ENCODE measurements at places on chromosomes 4 and X. TPM values are rescaled to one million over a fixed set of nuclear protein-coding genes. Genes with fewer than 3 reads are reported as not detected.

The XAGE1A gene
- total RNA-seq = not detected

The LRP2BP gene
- 9.2 TPM for total RNA-seq

The MAGEB10 gene
- total RNA-seq = not detected

DNA sequence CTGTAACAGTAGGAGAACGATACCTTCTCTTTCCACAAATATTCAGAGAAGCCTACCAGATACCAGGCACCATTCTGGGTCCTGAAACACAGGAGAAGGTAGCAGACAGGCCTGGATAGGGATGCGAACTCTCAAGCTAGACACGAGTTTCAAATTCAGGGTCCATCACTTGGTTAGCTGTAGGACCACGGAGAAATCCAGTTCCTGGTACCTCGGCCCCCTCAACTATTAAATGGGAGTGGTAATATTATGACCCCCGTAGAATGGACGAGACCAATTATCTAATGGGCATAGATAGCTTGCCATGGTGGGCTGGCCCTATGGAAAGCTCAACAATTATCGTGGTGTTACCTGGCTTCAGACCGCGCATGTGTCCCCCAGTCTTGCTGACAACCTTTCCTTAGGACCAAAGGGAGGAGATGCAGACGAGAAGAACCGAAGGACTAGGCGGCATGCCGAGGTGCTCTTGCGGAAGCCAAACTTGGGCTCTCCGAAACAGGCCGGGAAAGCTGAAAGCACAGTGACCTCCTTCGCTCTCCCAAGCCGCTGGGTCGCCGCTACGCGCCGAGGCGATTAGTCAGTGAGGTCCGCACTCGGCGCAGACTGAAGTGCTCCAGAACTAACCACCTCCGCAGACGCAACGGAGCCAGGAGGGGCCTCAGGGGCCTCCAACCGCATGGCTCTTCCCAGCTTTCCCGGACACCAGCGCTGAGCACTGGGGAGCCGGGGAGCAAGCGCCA lies 19.6 kb downstream of the NKX3-2 start:
- H3K27me3 ChIP-seq = peaks cover 94% of the 10 kb centered on the region
- no peak for DNase-seq
- no peaks in the 10 kb centered on the region for H3K36me3 ChIP-seq
- H3K4me1 ChIP-seq = peaks cover 26% of the 10 kb centered on the region
- H3K27ac ChIP-seq = no peak overlapping the region

GRCh38 chrX:41846714-41847113 lies 76.6 kb downstream of the CASK start:
- H3K27me3 ChIP-seq = no peaks in the 10 kb centered on the region
- no peaks in the 10 kb centered on the region for H3K36me3 ChIP-seq
- H3K4me3 ChIP-seq = no peak overlapping the region
- H3K27ac ChIP-seq = no peak overlapping the region

- H3K27me3 ChIP-seq = no peaks in the 10 kb centered on the region
- no peaks in the 10 kb centered on the region for H3K36me3 ChIP-seq
- no peak overlapping the region for H3K27ac ChIP-seq
- H3K4me3 ChIP-seq = no peak overlapping the region
- no peak for DNase-seq
These were observed 23.9 kb downstream of the STIM2 start for GRCh38 chr4:26884486-26884988.

- H3K36me3 ChIP-seq = no peaks in the 10 kb centered on the region
- DNase-seq = no peak
- H3K4me3 ChIP-seq = no peak overlapping the region
- no peaks in the 10 kb centered on the region for H3K4me1 ChIP-seq
These were observed 100.1 kb upstream of the VCX3B start for GRCh38 chrX:8364369-8365141.

GRCh38 chr4:151667048-151667447 lies 93.8 kb downstream of the GATB start:
- H3K4me1 ChIP-seq = peaks cover 3% of the 10 kb centered on the region
- H3K4me3 ChIP-seq = no peak overlapping the region
- H3K27ac ChIP-seq = no peak overlapping the region
- H3K36me3 ChIP-seq = no peaks in the 10 kb centered on the region
- peak; percentile 81 for DNase-seq

- no peak overlapping the region for H3K4me3 ChIP-seq
- no peaks in the 10 kb centered on the region for H3K27me3 ChIP-seq
- H3K27ac ChIP-seq = no peak overlapping the region
These were observed 1441.2 kb downstream of the PCDH7 start for GRCh38 chr4:32161392-32161791.

DNA sequence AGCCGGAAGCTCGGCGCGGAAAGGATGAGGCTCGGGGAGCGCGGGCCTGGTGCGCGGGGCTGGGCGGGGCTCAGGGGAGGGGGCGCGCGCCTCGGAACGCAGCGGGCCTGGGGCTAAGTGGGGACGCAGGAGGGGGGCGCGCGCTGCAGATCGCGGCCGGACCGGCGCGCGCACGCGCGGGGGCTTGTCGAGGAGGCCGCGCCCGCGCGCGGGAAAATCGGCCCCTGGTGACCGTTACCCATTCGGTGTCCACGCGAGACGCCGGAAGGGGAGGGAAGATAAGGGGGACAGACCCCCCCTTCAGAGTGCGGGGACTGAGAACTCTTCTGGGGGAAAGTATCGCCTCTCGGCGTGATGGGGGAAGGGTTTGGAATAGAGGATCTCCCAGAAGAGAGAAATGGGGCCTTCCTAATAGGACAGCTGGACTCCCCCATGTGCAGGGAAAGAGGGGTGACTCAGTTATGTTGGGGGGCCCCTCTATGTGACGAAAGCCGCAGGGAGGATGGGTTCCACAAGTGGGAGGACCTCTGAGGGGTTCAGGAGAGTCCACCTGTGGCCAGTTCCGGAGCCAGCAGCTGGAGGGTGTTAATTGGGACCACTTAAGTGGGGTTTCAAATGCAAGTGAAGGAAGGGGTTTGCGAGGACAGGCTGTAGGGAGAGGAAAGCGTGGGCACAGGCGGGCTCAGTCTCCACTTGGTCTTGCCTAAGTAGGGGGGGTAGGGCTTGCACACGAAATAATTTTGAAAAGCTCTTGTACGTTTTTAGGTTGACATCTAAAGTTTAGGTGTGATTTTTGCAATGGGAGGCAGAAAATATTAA lies 584 bp downstream of the SUV39H1 start:
- H3K4me1 ChIP-seq = peaks cover 20% of the 10 kb centered on the region
- peaks cover 10% of the 10 kb centered on the region for H3K36me3 ChIP-seq
- no peaks in the 10 kb centered on the region for H3K27me3 ChIP-seq
- no peak overlapping the region for H3K27ac ChIP-seq

DNA sequence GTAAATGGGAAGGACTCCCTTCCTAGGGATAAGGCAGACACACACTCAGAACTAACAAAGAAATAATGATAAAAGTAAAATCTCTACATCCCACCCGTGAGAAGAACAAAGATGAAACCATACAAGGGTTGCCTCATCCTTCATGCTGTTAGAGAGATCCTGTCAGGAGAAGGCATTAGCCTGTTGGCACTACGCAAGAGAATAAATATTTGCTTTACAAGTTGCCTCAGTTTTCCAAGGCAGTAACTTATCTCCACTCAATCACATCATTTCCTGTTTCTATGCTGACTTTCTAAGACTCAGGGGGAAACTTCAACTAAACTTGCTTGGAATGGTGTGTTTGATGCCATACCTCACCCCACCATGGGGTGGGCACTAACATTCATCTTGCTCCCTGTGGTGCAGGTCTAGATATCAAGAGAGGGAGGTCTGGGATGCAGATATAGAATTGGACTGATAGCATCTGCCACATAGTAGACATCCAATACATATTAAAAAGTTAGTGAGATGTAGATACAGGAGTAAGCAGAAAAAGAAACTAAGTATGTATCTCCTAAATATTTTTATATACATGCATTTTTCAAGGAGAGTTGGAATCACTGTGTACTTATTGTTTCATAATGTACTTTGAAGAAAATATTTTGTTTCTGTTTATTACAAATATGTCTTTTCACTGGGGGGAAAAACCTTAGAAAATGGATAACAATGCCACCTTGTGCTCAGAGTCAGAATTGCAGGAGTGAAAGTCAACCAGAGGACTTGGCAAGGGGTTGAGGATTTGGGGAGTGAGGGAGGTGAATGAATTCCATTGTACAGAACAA lies 57.2 kb upstream of the BEX4 start:
- peak; percentile 22 for DNase-seq
- no peak overlapping the region for H3K4me3 ChIP-seq
- H3K36me3 ChIP-seq = no peaks in the 10 kb centered on the region
- H3K27ac ChIP-seq = no peak overlapping the region
- H3K4me1 ChIP-seq = no peaks in the 10 kb centered on the region

- DNase-seq = no peak
- H3K27ac ChIP-seq = no peak overlapping the region
- no peaks in the 10 kb centered on the region for H3K36me3 ChIP-seq
These were observed 168.8 kb upstream of the FRG1 start for GRCh38 chr4:189771696-189772361.

GRCh38 chr4:150948074-150948473 lies 67.0 kb downstream of the LRBA start:
- DNase-seq = no peak
- no peak overlapping the region for H3K4me3 ChIP-seq
- H3K27me3 ChIP-seq = no peaks in the 10 kb centered on the region
- no peaks in the 10 kb centered on the region for H3K36me3 ChIP-seq
- H3K27ac ChIP-seq = no peak overlapping the region

GRCh38 chr4:33494150-33494549 lies 2750.2 kb downstream of the ARAP2 start:
- no peak for DNase-seq
- no peaks in the 10 kb centered on the region for H3K27me3 ChIP-seq
- H3K4me3 ChIP-seq = no peak overlapping the region
- no peaks in the 10 kb centered on the region for H3K4me1 ChIP-seq

DNA sequence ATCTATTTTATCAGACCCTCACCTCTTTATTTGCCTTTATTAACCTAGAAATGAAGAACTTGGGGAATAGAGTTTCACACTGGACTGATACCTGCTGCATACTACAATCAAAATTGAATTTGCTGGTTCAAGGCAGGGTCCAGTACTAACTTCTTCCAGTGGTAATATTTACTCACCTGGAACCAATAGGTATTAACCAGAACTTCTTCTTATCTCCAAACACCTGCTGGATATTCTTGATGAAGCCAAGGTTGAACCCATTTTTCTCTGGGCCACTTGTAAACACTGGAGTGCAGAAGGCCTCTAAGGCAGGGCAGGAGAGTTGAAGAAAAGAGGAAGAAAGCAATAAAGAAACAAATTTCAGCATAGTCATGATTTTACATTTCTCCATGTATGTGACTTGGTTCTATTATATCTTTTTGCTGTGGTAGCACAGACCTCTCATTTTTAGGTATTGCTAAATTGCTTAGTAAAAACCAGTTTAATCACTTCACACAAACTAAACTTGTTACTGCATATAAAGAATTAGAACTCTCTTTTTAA lies 101.1 kb downstream of the ZDHHC15 start:
- H3K4me3 ChIP-seq = no peak overlapping the region
- H3K27me3 ChIP-seq = no peaks in the 10 kb centered on the region
- H3K27ac ChIP-seq = no peak overlapping the region
- no peaks in the 10 kb centered on the region for H3K36me3 ChIP-seq
- DNase-seq = no peak

- DNase-seq = no peak
- peak overlapping the region; percentile 84 for H3K27ac ChIP-seq
- peaks cover 24% of the 10 kb centered on the region for H3K4me1 ChIP-seq
- H3K4me3 ChIP-seq = peak overlapping the region; percentile 71
These were observed 1.1 kb downstream of the MECP2 start for GRCh38 chrX:154096140-154097002.

GRCh38 chr4:30801876-30802275 lies 81.7 kb downstream of the PCDH7 start:
- H3K27me3 ChIP-seq = no peaks in the 10 kb centered on the region
- no peak for DNase-seq
- H3K4me1 ChIP-seq = no peaks in the 10 kb centered on the region

DNA sequence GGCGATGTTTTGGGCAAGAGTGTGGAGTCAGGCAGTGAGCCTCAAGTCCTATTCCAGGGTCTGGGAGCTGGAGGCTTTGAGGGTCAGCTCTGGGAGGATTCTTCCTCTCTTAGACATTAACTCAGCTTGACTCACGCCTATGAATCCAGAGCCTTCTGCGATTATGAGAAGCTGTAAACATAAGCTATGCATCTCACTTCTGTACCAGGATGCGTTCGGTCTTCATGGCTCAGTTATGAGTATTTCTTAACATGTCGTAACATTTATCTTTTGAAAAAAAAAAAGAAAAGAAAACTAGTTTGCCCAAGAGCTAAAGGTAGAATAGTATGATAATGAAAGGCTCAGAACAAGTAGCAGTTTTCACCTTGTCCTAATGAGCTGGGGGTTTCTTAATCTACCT lies 4.6 kb downstream of the SHROOM2 start:
- peaks cover 21% of the 10 kb centered on the region for H3K27me3 ChIP-seq
- H3K4me3 ChIP-seq = no peak overlapping the region
- peaks cover 14% of the 10 kb centered on the region for H3K4me1 ChIP-seq
- H3K36me3 ChIP-seq = no peaks in the 10 kb centered on the region

DNA sequence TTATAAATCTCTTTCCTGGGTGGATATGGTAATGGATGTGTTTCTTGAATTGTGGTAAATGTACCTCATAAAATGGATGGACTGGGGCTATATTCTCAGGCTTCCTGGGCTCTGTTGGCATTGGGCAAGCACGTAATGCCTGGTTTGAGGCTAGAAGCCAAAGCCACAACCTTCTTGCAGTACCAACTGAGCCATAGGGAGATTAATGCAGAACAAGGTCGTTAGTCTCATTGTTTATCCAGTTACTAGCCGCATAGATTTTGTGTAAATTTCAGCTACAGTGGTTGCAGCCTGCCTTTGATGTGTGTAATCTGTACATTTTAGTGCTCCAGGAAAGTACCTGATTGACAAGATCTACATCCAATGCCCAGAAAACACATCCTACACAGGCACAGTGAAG lies 7.2 kb upstream of the LEF1 start:
- DNase-seq = no peak
- H3K36me3 ChIP-seq = no peaks in the 10 kb centered on the region
- H3K27me3 ChIP-seq = peaks cover 25% of the 10 kb centered on the region
- peaks cover 20% of the 10 kb centered on the region for H3K4me1 ChIP-seq
- H3K27ac ChIP-seq = no peak overlapping the region

GRCh38 chrX:63720293-63720692 lies 64.7 kb downstream of the ARHGEF9 start:
- no peak overlapping the region for H3K4me3 ChIP-seq
- no peaks in the 10 kb centered on the region for H3K36me3 ChIP-seq
- H3K27me3 ChIP-seq = no peaks in the 10 kb centered on the region
- DNase-seq = no peak

- H3K36me3 ChIP-seq = no peaks in the 10 kb centered on the region
- no peak overlapping the region for H3K4me3 ChIP-seq
- H3K27ac ChIP-seq = no peak overlapping the region
- H3K27me3 ChIP-seq = no peaks in the 10 kb centered on the region
- DNase-seq = no peak
These were observed 556.5 kb upstream of the NR3C2 start for GRCh38 chr4:148998719-148999118.

- no peak overlapping the region for H3K27ac ChIP-seq
- no peaks in the 10 kb centered on the region for H3K36me3 ChIP-seq
- no peak for DNase-seq
- H3K4me3 ChIP-seq = no peak overlapping the region
These were observed 946.2 kb downstream of the STPG2 start for GRCh38 chr4:97197106-97197505.
